Liver (tissue), 10 donors: ENCODE measurements at places on chromosomes 6 and 20. TPM values are rescaled to one million over a fixed set of nuclear protein-coding genes. Genes with fewer than 3 reads are reported as not detected.

The TNF gene
- 0.19 TPM for total RNA-seq

The VSTM2L gene
- 0.50 TPM for total RNA-seq

The CFAP61 gene
- total RNA-seq = not detected

The CALHM4 gene
- total RNA-seq = not detected

The NRSN1 gene
- total RNA-seq = not detected

The CCM2L gene
- 2.1 TPM for total RNA-seq

The SSTR4 gene
- total RNA-seq = not detected

The STK38 gene
- total RNA-seq = 13.3 TPM

The B3GALT4 gene
- total RNA-seq = 1.5 TPM

The RCAN2 gene
- total RNA-seq = 0.19 TPM

The COL20A1 gene
- total RNA-seq = not detected

The C6orf163 gene
- total RNA-seq = 3.0 TPM

The TFAP2B gene
- total RNA-seq = not detected

The CALHM6 gene
- total RNA-seq = 22.4 TPM

The COL11A2 gene
- total RNA-seq = 0.19 TPM

The RIMS1 gene
- total RNA-seq = 0.09 TPM

The IP6K3 gene
- total RNA-seq = 12.9 TPM
